ENCODE measurements at places on chromosomes 7 and 10.

- DNase-seq: no peak
These were observed 8.0 kb downstream of the SUFU start for GRCh38 chr10:102511583-102512274.

DNA sequence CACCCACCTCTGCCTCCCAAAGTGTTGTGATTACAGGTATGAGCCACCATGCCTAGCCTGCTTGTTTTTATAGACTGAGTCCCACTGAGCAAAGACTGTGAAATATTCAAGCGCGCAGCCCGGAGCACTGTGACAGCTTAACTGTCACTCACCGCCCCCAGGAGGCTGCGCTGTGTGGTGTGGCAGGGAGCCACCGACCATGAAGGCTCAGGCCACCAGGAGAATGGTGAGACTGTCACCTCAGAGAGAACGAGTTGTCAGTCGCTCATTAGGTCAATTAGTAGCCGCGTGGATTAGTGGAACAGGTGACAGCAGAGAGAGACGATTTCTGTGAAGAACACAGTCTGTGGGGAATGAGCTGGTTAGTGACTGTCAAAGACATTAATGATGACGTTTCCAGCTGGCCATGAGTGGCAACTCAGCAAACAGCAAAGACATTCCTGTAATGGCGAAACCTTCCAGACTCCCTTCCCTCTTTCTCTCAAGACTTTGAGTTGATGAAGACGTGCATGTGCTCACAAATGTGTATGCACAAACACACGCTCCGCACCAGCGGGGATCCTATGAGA, 64.5 kb downstream of the CYCS start:
- no peak for DNase-seq

DNA sequence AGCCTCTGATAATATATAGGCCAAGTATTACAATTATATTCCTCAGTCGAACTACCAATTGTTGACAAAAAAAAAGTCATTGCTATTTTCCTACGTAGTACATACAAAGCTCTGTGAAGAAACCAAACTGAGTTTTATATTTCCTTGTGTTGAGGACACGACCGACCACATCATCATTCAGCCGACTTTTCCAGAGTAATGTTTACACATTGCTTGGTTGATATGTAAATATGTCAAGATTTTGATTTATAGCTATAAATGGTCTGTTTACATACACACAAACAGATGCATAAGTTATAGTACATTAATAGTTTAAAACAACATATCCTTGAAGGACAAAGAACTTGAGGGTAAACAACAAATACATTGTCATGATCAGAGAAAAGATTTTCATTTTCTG, 121.5 kb downstream of the CRPPA start:
- no peak for DNase-seq

DNA sequence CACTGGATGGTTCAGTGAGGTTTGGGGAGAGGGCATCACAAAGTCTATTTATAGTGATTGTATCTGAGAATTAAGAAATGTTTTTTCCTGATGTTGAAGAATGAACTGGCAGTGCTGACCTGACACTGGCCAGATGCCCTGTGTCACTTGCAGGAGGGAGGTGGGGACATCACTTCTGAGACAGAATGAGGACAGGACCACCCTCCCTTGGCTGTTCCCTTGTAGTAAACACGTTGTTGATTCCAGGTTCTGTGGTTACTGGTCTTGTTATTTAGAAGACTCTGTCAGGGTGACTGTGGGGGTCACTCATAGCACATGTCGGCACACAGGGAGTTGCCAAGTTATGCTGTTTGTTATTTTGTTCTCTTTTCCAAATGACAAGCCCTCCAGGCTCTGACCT, 126.4 kb downstream of the ADCY1 start:
- DNase-seq: no peak

DNA sequence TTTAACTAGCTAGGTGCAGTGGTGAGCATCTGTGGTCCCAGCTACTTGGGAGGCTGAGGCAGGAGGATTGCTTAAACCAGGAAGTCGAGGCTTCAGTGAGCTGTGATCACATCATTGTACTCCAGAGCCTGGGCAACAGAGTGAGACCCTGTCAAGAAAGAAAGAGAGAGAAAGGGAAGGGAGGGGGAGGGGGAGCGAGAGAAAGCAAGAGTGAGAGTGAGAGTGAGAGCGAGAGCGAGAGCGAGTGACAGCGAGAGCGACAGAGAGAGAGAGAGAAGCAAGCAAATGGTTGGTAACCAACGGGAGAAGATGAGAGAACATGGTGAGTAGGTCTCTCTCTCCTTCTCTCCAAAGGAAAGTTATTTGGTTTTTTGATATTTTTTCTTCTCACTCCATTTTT, 69.8 kb upstream of the DGKI start:
- DNase-seq: no peak

DNA sequence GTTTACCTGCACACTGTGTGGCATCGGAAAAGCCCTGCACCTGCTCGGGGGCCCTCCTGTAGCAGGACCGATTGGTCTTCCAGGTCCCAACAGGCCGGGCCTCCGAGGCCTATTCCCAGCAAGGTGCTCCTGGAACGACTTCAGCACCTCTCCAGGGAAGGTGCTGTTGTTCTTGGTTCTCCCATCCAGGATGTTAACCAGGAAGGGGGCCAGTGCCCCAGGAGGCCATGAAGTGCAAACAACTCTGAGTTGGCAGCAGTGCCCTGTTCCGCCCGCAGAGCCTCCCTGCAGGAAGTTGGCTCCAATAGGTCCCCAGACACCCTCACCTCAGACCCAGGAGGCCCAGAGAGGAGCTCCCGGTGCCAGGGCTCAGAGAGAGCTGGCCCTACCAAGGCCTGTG, 64.0 kb upstream of the DUSP5 start:
- DNase-seq: no peak

GRCh38 chr10:93594518-93594917, 6.5 kb downstream of the RBP4 start:
- DNase-seq: no peak

DNA sequence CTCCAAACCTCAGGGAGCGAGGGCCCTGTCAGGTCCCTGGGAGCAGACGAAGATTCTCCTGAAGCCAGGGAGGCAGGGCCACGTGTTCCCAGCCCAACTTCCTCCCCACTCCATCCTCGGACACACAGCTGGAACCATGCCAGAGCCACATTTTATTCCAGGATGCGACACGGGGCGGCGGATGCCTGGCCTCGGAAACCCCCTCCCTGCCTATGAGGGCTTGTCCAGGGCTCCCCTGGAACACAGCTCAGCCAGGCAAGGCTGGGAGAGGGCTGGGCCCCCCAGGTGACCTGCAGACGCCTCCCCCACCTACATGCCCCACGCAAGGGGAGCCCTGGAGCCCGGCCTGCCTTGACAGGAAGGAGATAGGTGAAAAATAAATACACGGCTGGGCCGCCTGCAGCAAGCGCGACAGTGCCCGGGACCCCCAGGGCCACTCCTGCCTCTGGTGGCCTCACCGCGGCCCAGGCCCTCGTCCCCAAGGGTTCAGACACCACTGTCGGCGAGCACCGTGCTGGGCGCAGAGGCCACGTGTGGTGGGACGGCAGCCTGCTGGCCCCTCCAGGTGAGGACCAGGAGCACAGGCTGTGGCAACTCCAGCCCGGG, 21.5 kb downstream of the GET4 start:
- no peak for DNase-seq

DNA sequence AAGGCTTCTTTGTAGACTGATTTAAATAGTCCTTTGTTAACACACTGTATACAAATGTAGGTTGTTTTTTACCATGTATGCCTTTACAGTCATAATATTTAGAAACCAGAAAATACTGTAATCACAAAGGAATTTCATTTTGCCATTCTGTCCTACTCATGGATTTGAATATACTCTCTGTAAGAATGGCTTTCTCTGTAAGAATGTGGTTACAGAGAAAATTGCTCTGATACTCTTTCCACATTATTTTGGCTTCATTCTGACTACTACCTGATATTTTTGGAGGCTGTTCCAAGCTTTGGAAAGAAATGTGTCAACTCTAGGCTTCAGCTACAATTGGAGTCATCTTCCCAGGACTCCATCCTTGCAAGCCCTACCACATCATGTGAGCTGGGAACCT, 23.5 kb downstream of the CH25H start:
- DNase-seq: no peak

DNA sequence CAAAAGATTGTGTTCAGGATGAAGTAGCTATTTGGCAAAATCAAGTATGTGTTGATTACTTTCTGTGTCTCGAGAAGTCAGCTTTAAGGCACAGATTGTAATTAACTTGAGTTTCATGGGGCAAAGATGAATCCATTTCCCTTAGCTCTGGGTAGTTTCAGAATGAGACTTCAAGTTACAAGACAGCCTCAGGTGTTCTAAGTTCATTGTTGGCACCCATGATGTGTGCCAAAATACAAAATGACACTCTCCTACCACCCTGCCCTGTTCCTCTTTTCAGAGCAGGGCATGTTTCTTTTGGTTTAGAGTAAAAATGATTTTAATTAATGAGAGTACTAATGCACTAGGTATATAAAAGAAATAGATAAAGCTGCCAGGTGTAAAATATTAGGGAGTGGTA, 797.6 kb upstream of the POT1 start:
- no peak for DNase-seq

DNA sequence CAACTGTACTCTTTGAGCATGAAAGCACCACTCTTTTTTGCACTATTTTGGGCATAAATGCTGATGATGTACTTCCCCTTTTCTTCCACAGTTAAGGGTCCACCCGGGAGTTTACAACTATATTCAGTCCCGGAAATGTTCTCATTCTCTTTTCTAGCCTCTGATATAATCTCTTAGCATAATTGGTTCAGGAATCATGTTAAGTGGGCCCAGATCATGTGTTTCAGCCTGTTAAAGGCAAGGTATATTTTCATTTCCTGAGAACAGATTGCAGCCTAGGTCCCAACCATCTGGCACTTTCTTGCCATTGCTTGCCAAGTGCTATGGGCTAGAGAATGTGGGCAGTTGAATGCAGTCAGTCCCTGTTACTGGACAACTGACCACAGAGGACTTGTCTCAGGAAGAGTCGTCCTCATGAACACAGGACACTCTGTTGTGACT, 111.4 kb upstream of the GLCCI1 start:
- DNase-seq: no peak

GRCh38 chr10:121831777-121832176, 96.1 kb downstream of the ATE1 start:
- DNase-seq: no peak

GRCh38 chr7:75599244-75599781, 107.2 kb downstream of the SPDYE5 start:
- no peak for DNase-seq

DNA sequence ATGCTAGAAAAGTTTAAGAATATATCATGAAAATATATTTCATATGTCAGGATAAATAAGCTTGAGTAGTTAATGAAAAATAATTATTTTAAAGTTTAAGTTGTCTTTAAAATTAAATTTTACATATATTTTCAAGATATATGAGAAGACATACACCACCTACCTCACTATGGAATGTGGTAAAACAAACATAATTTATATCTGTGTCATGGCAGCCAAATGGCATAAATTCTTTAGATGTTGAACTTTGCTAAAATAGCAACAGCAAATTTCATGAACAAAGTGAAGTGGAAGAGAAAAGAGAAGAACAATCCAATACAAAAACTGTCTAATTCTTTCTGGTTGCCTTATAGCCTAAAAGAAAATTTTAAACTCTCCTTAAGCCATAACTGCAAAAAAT, 39.6 kb upstream of the SLC16A12 start:
- no peak for DNase-seq

GRCh38 chr10:12643279-12643678, 293.9 kb downstream of the CAMK1D start:
- no peak for DNase-seq

DNA sequence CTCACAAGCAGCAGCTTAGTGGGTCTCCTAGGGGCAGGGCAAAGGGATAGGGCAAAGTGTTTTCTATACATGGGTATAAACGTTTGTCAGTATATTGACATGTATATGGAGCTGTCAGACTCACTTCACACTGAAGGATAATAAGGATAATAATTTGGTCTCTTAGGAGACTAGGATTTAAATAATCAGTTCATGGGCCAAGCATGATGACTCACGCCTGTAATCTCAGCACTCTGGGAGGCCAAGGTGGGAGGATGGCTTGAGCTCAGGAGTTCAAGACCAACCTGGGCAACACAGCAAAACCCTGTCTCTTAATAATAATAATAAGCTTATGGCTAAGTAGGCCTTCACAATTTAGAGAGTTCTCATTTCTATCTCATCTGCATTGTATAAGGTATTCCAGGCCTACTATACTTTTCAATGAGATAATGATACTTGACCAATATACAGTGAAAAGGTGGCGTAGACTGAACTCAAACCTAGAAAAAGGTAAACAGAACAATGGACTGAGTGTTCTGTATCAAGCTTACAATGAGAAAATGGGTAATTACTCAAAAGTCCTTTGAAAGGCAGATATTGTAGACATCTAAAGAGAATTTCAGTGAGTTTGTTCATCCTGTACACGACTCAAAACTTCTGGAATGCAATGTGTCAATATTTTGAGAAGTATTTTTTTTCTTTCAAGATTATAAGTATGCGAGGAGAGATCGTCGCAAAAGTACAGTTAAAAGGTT, 7.0 kb downstream of the GSAP start:
- no peak for DNase-seq

DNA sequence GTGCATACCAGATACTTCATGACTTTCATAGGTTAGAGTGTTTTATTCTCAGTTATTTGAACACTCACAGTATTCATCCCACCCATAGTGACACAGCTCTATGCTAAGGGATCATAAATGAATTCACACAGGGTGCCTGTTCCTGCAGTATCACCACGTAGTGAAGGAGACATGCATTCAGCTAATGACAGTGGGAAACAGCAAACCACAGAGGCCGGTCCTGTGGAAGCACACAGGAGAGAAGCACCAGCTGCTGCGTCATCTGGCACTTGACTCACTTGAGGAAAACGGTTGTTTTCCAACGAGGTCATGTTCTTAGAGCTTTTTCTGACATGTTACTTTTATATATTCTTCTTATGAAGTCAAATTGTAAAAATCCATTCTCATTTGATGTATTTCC, 73.0 kb downstream of the UBE3C start:
- DNase-seq: no peak

- DNase-seq: no peak
These were observed 113.3 kb downstream of the EBF3 start for GRCh38 chr10:129850790-129851189.

GRCh38 chr10:85921789-85922188, 444.8 kb downstream of the GRID1 start:
- DNase-seq: no peak

GRCh38 chr10:46555366-46555712, 1.1 kb downstream of the GPRIN2 start:
- peak; percentile 1 for DNase-seq

DNA sequence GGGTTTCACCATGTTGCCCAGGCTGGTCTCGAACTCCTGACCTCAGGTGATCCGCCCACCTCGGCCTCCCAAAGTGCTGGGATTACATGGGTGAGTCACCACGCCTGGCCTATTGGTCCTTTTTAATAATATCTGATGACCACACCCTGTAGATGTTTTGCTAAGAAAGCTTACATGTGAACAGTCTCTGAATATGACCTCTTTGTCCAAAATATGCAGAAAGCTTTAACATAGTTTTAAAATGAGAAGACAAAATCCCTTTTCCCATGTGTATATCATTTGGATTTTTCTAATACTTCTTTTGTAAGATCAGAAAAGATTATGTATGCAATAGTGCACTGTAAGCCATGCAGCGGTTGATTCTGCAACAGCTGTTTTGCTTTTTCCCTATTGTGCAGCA, 38.5 kb downstream of the MCU start:
- DNase-seq: no peak

Data from activated naive CD4-positive, alpha-beta T cell treated with Interleukin-2 at 50 U/mL for 16 hours (primary cell).